Activated gamma-delta T cell (primary cell): ENCODE measurements at places on chromosomes 6 and 20.

DNA sequence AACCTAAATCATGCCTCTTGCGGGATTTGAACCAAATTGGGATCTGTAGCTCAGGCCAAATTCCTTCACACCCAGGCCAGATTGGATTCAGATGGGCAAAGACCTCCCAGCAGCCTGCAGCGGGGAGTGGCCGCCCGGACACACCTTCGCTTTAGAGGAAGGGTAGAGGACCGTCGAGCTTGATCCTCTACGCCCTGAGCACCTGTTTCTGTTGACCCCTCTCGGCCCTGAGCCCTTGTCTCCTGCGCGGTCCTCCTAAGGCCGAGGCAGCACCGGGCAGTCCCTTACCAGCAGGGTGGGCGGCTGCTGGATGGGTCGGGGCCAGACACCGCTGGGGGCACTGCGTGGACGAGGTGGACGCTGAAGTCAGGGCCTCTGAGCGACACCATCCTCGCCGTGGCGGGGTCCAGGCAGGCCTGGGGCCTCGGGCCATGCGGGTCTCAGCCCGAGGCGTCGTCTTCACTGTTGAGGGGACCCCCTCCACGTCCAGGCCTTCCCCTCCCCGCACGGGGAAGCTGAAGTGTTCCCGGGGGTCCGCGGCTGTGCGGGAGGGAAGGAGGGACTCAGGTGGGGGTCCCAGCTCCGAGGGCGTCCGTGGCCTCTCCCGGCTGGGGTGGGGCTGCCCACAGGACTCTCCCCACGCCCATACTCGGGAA is 114.8 kb downstream of the SMOC2 start:
- DNase-seq, result no peak

- DNase-seq, result no peak
These were observed 57.2 kb downstream of the TBX18 start for GRCh38 chr6:84707171-84707570.

- DNase-seq, result no peak
These were observed 32.2 kb downstream of the CDYL start for GRCh38 chr6:4808396-4808795.

DNA sequence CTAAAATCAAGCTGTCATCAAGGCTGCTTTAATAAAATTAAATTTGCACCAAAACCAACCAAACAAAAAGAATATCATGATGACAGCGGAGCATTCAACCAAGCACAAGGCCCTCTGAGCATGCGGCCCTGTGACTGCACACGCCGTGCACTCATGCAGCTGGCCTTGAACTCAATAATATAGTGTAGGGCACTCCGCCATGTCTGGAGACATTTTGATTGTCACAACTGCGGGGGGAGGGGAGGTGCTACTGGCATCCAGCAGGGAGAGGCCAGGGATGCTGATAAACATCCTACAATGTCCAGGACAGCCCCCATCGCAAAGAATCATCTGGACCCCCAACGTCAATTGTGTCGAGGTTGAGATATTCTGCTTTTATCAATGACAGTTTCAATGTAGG is 9.7 kb downstream of the MOCS3 start:
- no peak for DNase-seq

DNA sequence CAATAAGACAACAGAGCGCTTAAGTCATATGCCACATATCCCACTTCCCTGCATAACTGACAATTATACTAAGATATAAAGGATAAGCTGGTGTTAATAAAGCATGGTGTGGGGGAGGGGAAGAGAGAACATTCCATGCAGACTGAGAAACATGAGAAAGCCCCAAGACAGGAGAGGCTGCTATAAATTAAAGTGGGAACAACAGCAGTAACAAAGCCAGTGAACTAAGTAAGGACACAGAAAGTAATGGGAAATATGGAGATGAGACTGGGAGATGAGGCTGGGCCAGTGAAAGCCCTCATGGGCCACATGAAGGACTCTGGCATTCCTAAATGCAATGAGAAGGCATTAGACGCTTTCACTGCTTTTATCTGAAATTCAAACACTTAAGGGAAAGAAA is 41.3 kb downstream of the SESN1 start:
- DNase-seq, result no peak

- DNase-seq, result no peak
These were observed 313.1 kb upstream of the SUPT3H start for GRCh38 chr6:45690846-45691245.

DNA sequence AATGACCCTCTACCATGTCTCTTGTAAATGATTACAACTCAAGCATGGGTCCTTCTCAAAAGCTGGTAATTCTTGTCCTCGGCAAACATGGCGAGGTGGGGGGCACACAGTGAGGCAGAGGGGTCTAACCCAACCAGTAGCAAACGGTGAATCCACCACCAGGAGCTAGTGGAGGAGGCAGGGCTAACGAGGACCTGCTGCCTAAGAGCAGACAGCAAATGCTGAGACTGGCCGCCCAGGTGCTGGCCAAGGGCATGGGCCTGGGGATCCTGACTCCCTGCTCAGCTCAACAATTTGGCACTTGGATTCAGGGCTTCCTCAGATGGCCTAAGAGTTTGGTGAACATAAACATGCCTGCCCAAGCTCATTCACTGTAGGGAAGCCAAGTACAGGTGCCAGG is 18.4 kb downstream of the PCIF1 start:
- DNase-seq, result no peak

DNA sequence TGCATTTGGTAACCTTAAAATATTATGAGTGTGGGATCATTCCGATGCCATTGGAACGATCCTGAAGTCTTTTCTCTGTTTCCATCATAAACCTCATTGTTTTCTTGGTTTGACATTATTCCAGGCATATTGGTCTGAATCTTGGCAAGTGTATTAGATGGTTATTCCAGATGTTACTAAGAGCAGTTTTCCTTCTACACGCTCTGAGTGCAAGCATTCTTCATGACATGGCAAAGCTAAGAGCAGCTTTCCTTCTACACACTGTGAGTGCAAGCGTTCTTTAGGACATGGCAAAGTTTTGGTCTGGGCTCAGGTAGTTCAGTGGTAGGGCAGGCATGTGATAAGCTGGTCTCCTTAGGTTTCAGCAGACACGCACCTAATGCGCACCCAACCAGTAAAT is 53.0 kb downstream of the SMOC2 start:
- no peak for DNase-seq

DNA sequence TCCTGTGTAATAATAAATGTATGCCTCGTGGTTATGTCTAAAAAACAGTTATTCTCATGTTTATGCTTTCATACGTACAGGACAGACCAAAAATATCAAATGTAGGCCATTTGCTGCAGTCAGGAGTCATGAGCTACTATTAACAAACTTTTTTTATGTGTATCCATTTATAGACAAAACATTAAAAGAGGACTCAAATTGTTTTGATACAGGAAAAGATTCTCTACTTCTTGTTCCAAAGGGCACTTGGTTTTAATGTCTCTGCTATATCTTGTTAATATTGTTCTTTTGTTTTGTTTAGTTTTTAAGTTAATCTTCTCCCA is 155.2 kb downstream of the ZDHHC14 start:
- no peak for DNase-seq

DNA sequence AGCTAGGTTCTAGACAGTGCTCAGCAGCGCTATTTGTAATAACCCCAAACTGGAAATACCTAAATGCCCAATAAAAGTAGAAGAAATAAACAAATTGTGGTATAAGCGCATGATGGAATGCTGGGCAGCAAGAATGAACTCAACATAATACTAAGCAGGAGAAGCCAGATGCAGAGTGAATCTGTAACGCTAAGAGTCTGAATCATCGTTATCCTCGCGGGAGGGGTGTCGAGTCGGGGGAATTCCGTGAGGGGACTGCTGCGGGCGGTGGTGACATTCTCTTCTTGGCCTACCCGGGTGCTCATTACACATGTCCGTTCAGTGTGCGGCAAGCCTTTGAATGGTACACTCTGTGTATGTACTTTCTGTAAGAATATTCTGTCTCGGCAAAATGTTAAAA is 83.7 kb downstream of the SULF2 start:
- no peak for DNase-seq

DNA sequence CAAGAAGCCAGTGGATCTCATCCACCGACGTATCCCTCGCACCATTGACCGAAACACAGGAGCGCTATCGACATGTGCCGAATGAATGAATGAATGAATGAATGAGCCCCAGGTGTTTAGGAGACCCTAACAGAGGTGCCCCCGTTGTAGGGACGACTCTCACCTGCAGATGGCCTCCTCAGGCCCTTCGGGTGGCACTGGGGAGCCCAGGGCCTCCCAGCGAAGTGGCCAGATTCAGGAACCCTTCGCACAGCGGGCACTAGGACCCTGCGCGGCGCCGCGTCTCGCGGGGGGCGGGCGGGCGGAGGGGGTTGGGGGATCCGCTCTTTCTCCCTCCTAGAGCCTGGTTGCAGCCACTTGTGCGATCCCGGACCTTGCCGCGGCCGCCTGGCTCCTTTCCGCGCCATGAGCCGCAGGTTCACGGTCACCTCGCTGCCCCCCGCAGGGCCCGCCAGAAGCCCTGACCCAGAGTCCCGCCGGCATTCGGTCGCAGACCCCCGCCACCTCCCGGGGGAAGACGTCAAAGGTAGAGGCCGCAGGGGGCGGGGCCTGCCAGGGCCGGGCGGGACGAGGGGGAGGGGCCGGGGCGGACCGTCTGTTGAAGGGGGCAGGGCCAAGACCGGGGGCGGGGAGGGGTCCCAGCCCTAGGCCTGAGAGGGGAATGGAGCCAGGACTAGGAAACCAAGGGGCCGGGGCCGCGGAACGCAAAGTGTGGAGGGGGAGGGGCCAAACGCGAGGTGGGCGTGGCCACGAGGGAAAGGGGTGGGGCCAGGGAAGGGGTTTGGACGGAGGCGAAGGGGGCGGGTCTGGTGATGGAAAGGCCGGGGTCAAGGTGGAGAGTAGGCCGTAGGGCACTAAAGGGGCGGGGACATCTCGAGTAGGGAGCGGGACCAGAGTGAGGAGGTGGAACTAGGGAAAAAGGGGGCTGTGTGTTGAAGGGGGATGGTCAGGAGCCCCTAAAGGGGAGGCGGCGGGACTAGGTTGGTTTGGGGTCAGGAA is 7.4 kb upstream of the SLC12A5 start:
- peak; percentile 38 for DNase-seq

GRCh38 chr20:37579106-37579505 is 51.4 kb upstream of the BLCAP start:
- no peak for DNase-seq

- no peak for DNase-seq
These were observed 132.4 kb downstream of the INSM1 start for GRCh38 chr20:20500312-20500711.

DNA sequence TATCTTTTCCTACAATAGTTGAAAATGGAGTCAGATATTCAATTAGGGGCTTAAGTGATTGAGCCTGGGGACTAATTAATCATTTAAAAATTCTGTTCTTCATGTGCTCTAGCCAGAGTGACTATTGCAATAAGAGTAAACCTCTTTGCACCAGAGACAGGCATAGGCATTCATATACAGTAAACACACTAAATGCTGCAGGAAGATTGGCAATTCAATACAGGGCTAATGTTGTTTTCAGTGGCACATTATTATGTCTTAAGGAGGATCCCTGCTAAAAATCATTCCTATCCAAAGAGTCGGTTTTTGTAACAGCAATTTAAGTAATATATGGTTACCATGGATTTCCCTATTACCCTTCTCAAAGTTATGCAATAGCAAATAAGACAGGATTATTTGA is 1.2 kb downstream of the PDE7B start:
- no peak for DNase-seq

GRCh38 chr6:22886650-22887581 is 317.6 kb downstream of the HDGFL1 start:
- no peak for DNase-seq

- DNase-seq, result no peak
These were observed 21.0 kb downstream of the PFDN4 start for GRCh38 chr20:54228841-54229240.
